ENCODE measurements at places on chromosomes 1 and 21.

DNA sequence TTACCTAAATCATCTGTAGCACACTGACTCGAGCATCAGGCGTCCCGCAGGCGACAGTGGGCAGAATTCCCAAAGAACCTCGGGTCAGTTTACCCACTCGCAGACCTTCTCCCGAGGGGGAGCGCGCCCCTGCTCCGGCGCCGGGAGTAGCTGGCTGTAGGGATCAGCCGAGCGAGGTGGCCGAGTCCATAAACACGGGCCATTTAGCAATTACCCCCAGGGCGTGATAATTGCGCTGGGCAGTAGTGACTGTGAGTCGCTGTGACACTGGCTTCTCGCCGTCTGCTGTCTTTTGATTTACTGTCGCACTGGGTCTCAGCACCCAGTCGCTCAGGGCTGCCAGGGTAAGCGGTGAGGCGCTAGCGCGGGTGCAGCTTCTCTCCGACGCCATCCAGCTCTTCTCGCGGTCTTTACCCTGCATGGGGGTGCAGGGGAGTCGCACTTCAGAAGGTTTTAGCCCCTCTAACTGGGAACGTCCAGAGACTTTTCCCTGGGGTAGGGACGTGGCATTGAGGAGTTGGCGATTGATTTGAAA, 16.2 kb downstream of the HLX start:
- no peak for DNase-seq

GRCh38 chr1:165011991-165012531, 344.5 kb downstream of the LMX1A start:
- no peak for DNase-seq

DNA sequence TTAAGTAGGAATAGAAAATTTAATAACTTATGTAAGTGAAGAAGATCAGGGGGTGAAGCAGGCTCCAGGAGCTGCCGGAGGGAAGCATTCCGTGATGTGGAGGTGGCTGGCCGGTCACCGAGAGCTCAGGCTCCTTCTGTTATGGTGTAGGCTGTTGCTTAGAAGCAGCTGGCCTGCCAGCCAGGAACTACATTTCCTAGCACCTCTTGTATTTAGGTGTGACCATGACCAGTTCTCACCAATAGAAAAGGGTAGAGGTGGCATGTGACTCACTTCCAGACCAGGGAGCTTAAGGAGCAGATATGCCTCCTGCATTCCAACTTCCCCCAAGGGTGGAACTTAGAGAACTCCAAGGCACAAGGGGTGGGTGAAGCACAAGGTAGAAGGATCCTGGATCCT, 120.7 kb downstream of the ACTL8 start:
- DNase-seq = no peak

DNA sequence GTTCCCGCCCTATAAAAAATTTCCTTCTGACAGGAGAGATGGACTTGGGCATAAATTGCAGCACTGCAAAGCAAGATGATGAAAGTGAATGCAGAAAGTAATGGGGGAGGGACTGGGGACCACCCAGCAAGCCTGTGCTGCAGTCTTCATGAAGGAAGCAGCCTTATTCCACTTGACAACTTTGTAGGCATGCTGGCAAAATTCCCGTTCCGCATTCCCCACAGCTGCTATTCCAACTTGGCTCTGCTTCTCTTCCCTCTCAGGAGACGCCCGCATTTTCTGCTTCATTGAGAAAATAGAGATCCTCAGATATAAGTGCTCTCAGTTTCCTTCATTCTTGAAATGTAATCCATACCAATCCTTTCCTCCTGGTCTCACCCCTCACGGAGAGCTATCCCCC, 2.4 kb downstream of the HMGB4 start:
- no peak for DNase-seq

GRCh38 chr1:232786845-232787455, 18.3 kb upstream of the MAP10 start:
- no peak for DNase-seq

GRCh38 chr1:228371741-228372182, 34.9 kb downstream of the TRIM11 start:
- DNase-seq = no peak

DNA sequence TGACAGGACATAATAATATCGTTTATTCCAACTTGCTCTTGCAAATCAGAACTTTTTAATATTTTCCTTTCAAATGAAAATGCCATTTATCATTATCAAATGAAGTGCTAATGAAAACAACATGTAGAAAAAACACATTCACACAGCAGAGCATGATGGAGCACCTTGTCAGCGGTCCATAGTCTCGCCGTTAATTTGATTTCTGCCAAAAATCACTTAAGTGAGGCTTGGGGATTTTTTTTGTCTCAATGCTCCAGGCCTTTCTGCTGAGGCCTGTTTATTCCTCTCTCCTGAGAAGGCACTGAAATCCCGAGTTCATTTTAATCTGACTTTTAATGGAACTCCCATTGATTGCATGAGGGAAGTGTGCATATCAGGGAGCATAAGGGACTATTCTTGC, 122.5 kb downstream of the ELAVL4 start:
- DNase-seq = no peak

DNA sequence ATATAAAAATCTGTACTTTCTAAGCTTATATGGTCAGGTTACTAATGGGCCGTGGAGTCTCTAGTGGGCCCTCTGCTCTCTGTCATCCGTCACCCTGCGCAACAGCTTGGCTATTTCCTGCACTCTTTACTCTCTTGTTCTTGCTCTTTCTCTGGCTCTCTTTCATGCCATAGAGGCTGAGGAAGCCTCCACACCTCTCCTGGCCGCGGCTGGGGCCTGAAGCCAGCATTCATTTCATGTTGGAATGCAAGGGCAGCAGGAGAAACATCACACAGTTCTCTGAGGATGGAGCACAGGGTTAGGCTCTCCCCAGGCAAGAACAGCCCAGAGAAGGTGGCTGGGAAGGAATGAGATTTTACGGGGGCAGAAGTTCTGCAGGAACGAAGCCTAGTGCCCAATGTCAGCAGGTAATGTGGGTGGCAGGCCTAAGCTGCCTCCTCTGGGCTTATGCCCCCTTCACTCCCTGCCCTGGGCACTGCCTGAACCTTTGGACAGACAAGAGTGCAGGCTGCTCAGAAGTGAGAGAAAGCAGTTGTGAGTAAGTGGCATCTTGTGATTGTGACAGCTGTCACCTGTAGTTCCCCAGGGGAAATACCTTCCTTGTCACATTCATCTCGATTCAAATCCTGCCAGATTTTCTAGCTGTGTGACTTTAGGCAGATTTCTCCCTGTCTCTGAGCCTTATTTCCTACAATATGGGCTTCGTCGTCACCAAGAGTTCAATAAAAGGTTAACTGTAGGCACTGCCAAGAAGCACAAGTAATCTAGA, 3.6 kb upstream of the FHAD1 start:
- no peak for DNase-seq

- DNase-seq = no peak
Measured at GRCh38 chr1:210339500-210339899, 10.8 kb downstream of the HHAT start.

- DNase-seq = no peak
Measured at GRCh38 chr1:34739613-34740012, 15.2 kb upstream of the GJB5 start.
